ENCODE measurements at places on chromosomes 5 and 9. TPM values are rescaled to one million over a fixed set of nuclear protein-coding genes. Genes with fewer than 3 reads are reported as not detected.

DNA sequence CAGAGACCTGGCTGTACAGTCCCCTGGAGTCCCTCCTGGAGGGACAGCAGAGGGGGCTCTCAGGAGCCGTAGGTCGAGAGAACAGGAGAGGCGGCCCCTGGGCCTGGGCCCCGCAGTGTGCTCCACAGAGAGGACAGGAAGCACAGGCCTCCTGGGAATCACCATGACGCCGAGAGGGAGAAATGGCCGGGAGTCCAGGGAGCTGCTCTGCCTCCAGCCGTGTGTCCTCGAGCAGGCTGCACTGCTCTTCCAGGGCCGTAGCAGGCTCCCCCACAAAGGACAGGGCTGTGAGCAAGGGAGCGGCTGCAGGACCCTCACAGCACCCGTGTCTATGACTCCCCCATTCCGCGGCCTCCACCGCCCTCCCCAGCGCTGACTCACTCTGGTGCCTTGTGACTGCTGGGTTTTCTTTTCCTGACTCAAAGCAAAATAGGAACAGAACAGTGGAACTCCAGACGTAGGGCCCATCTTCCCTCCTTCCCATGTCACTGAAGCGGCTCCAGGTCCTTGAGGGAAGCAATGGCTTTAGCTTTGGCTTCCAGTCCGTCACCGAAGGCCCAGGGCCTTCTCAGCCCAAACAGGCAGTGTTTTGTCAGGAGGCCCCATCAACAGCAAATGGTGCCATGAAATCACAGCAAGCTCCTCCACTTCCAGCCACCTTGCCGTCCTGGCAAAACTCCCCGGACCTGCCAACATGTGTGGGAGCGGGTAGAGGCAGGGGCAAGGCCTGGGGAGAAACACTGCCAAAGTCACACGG lies 114.2 kb downstream of the LHFPL2 start:
- DNase-seq: no peak

GRCh38 chr5:131684051-131684450 lies 49.0 kb upstream of the RAPGEF6 start:
- DNase-seq: no peak

- DNase-seq: peak; percentile 72
Observed at GRCh38 chr9:133104718-133105460, 16.2 kb downstream of the RALGDS start.

The GABRB2 gene
- not detected for total RNA-seq

Measured in chondrocyte (in vitro differentiated cells).